ENCODE measurements at places on chromosomes 13 and 19.

DNA sequence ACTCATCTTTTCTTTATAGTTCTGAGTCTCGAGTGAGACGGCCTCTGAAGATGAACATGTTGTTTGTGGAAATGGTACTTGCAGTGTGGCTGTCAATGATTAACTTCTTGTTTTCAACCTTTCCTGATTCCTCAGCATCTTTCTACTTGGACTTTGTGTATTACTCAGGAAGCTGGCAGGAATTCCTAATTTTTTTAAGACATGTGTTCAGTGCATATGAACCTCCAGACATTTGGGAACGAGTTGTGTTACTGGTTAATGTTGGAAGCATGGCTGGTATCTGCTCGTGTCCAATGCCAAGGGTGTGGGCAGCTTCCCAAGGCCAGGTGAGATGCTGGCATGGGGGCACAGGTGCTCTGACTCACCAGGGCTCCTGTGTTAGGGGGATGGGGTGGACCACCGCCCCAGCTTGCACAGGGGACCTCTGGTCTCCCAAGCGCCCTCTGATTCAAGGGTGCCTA is 61.1 kb upstream of the MCF2L start:
- no peak for DNase-seq

- no peak for DNase-seq
Observed at GRCh38 chr13:83281654-83282053, 600.6 kb downstream of the SLITRK1 start.

DNA sequence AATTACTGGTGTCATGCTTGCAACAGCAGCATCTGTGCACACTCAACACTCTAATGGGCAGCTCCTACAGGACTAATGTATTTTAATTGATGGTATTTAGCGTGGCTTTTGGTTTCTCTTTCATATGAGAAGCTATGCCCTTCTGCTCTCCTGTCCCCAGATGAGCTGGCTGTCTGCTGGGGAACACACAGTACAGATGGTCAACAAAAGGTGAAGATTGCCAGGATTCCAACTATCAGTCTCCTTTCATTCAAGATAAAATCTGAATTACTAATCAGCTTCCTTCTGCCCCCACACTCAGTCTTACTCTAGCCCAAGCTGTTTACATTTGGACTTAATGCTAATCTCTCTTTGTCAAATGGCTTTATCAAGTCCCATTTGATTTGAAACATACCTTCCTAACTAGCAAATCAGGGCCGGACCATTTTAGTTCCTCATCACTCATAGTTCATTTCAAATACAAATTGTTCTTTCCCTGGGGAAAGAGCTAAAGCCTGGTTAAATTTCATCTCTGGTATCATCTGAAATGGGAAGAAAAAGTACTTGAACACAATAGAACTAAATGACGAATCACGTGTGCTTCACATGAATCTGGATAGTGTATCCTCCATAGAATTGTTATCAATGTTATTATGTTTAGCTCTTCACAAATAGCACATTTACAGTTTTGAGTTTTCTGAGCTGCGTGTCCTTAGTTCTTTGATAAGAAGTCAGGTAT is 988.0 kb downstream of the PCDH17 start:
- no peak for DNase-seq

DNA sequence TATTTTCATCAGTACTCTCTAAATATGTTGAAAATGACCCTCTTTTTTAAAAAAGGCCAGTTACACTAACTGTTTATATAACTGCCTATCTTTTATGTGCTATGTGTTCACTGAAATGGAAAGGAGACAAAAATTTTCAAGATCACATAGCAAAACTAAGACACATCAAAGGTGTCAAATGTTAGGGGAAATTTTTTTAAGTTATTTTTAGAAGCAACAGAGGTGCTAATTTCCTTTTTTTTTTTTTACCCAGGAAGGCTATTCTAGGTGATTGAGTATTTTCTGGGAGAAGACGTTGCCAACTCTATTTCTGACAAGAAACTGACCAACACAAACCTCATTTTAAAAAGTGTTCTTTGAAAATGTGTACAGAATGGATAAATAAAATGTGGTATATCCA is 45.7 kb downstream of the ELF1 start:
- no peak for DNase-seq

DNA sequence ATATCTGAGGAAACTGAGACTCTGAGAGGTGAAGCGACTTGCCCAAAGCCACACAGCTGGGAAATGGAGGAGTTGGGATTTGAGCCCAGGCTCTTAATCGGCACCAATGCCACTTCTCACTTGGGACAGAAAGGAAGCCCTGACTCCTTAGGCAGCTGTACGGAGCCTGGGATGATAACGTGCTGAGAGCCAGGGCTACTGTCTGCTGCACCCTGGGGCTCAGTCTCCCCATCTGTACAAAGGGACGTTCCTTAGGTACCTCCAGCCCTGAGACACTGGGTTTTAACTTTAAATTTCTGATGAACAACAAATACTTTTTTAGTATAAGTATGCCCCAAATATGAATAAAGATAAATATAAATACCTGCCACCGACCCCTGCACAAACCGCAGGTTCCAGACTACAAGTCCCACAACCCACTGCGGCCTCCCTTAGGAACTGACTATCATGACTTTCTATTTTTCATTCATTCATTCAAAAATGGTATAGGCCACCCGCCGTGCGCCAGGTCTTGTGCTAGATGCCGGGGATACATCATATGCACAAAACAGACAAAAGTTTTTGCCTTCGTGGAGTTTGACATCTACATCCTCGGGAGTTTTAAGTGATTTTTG is 776 bp upstream of the NCLN start:
- DNase-seq: peak; percentile 57
